HFF-Myc (cell line): ENCODE measurements at places on chromosomes 6 and 20.

DNA sequence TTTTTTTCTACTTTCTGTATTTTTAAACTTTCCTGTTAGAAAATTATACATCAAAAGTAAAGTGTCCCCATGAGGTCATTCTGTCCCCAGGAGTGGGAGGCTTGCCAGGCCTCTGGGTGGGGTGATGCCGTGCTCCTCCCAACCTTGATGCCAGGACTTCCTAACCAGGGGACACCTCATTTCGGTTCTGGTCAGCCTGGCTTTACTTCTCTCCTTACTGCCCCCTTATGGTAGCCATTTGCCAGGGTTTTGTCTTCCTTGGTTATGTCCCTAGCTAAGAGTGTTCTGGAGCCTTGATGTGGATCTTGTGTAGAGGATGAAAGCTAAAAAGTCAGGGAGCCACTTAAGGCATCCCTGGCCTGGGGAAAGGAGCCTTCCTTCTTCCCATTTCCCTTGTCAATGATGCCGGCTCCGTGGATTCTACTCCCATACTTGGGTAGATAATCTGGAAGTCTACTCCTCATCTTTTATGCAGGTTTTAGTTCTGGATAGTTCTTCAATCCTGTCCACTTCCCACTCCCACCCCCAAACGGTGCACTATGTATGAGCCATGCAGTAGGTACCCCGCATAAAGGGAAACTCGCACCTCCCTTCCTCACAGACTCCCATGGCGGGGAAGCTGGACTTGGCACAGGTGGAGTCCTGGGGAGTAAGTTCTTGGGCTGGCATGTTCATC is 164.1 kb upstream of the SALL4 start:
- DNase-seq, result peak; percentile 61

- no peak for DNase-seq
Observed at GRCh38 chr6:90429713-90430112, 133.1 kb upstream of the BACH2 start.

- no peak for DNase-seq
Observed at GRCh38 chr6:116446399-116446798, 14.8 kb upstream of the CALHM6 start.

GRCh38 chr6:100573166-100573565 is 108.4 kb upstream of the SIM1 start:
- peak; percentile 16 for DNase-seq

DNA sequence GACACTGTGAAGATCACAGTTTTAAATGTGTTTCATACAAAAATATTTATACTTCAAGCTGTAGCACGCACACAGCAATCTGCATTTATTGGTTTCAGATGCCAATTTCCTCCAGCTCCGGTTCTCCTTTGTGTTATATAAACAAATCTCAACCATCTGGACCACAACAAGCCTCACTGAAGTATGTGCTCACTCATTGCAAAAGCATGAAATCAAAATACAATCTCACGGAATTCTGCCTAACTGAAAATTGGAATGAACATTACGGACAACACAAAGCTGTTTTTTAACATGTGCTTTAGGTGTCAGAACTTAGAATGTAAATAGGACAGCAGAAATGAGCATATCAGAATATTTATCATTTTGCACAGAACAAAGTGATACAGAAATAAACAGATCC is 38.0 kb downstream of the RCAN2 start:
- peak; percentile 93 for DNase-seq

DNA sequence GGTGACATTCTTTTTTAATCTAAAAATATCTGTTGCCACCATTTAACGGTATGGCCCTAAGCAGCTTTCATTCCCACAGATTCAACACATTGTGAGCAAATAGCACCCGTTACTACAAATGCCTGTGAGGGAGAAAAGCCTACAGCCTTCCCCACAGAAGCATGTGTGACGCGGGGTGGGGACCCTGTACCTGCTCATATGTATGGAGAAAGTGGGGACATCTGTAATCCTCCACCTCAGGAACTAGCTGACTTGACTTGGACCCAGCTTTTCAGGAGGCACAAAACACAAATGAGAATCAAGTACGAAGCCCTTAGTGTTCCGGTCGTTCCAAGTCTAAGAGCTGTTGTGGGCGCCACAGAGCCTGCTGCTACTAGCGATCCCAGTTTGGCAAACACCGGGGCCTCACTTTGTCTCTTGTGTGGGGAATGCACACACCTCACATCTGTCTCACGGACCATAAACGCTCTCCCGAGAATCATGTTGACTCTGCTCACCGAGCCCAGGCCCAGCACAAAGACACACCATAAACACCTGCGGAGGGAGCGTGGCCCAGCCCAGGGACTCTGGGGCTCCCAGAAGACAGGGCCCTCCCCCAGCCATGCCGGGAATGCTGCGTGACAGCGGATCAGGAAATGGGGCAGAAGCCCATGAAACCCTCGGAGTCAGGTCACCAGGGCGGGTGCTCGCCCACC is 21.6 kb downstream of the DLL1 start:
- no peak for DNase-seq

DNA sequence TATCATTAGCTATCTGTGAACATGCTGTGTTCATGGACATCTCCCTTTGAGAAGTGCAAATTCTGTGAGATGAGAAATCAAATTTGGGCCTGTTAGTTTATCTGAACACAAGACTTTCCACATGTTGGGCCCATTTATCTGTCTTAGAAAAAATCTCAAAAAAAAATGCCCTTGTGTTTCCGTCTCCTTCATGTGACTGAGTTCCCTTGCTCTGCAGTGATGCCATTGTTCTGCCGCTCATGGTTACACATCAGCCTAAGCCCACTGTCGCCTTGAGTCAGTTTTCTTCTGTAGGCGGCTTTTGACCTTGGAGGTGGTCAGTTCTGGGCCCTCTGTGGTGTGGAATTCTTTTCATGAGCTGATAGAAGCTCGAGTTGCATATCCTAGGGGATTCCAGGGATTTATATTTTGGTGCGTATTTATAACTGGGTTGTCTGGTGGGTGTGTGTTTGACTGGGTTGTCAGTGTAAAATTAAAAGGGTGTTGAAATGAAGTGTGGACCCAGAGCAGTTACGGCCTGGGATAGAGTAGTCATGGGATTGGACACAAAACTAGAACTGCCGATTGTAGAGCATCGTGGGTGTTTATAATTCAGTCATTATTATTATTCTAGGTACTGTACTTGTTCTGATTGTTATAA is 156.7 kb downstream of the JARID2 start:
- DNase-seq, result no peak

DNA sequence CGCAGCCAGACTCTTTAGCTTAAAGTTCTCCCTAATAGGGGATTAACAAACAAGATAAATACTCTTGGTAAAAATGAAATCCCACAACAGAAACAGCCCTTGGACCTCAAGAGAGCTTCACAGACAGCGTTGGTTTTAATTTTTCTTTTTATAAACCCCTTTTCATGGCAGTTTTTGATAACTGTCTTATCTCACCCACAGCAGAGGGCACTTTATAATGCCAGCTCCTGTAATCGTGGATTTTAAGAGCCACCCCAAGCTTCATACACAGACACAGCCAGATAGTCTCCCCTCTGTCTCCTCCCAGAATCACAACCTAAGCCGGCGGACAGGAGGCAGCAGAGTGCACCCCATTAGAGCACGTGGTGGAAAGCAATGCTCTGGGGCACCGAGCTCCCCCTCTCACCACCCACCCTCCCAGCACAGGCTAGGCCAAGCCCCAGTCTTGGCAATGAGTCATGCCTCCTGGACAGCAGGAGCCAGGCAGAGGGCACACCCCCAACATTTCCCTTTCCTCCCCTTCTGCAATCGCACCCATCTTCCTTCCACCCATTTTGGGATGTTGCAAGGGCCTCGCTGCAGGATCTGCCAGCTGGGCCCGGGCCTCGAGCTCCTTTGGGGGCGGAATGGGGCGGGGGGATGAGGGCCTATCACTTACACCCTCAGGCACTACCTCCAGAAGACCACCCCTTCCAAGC is 2.4 kb downstream of the JAG1 start:
- DNase-seq, result peak; percentile 71

- peak; percentile 32 for DNase-seq
Observed at GRCh38 chr20:33518071-33518470, 28.2 kb downstream of the CBFA2T2 start.

GRCh38 chr6:108403236-108403635 is 108.4 kb downstream of the AFG1L start:
- DNase-seq, result no peak

GRCh38 chr20:45370571-45371160 is 7.5 kb downstream of the TP53TG5 start:
- DNase-seq, result no peak

- DNase-seq, result no peak
Observed at GRCh38 chr6:33837971-33838665, 34.3 kb upstream of the MLN start.

GRCh38 chr6:36576578-36576977 is 17.6 kb upstream of the SRSF3 start:
- DNase-seq, result no peak

- peak; percentile 92 for DNase-seq
Observed at GRCh38 chr6:105608711-105609374, 206.0 kb upstream of the PREP start.

GRCh38 chr20:50558483-50558925 is 48.3 kb downstream of the PTPN1 start:
- DNase-seq, result no peak

GRCh38 chr6:46381579-46381978 is 109.7 kb downstream of the RCAN2 start:
- DNase-seq, result no peak

GRCh38 chr6:133957780-133958242 is 4.8 kb downstream of the TBPL1 start:
- no peak for DNase-seq

DNA sequence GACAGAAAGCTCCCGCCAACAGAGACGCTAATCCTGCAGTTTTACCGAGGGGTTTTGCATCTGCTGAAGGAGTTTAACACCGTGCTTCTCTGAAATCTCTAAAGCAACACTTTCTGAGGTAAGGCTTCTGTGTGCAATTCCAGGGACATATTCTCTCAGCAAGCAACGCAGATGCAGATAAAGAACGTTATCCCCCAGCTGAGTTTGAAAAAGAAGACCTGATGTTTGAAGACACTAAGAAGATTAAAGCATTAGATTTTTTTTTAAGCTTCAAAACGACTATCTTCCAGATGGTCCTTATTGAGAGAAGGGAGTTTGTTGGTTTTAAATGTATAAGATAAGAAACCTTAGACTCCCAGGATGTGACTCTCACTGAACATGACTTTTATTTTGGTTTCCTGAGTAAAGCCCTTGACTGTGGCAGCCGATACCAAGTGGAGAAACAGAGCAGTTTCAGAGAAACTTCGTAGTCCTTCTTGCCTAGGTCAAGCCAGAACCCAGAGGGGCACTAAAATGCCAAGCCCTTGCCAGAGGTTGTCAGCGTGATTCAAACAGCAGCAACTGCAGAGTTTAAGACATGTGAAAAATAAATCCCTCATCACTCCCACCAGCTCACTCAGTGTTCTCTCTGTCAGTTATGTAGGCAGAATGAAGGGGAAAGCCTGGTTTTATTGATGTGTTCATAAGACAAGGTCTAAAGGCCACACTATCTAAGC is 353.3 kb upstream of the CNR1 start:
- no peak for DNase-seq

DNA sequence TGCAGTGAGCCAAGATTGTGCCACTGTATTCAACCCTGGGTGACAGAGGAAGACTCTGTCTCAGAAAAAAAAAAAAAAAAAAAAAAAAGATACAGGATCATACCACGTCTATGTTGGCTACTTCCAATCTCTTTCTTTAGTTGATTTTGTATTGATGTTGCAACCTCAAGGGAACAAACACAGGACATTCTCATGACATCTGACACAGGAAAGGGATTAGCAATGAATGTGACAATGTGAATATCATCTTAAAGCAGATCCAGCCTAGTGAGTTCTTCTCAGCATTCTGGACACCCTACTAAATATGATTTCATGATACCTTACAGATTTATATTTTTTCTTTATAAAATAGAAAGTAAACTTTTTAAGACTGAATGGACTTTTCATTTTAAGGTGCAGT is 580.3 kb downstream of the PRKN start:
- no peak for DNase-seq

DNA sequence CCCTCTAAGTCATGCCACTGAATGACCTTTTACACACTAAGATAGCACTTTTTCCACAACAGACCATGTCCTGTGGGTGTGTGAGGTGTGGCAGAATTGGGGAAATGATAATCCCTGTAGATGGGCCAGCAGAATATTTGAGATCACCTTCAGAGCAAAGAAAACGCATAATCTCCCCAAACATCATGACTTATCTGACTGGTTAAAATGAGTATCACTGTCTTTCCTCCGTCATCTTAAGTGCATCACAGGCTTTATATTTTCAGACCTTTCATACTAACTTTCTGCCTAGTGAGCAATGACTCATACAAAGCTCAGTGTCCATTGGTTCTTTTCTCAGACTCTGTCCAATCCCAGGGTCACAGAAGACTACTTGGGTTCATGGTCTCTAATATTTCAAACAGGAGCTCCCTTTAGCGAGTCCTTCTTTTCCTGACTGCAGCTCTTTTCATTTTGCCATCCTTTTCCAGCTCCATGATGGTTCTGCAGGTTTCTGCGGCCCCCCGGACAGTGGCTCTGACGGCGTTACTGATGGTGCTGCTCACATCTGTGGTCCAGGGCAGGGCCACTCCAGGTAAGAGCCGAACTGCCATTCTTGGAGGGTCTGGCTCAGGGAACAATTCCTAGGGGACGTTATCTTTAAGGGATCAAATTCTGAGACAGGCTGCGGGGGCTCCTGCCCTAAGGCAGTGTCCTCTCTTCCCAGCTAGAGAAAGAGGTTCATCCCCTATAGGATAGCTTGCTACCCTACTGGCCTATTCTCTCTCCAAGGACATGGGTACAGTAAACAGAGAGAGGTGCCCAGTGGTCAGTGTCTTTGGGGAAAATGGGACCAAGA is at the start of gene HLA-DPB1:
TSS of gene HLA-DPB1 (plus strand) at position 423 of the 838 bp plus-strand sequence. CDS start at position 475, 52 bp downstream.
- no peak for DNase-seq

- DNase-seq, result no peak
Observed at GRCh38 chr6:75326557-75327258, 42.1 kb upstream of the TMEM30A start.

- no peak for DNase-seq
Observed at GRCh38 chr6:13454286-13455221, 32.8 kb downstream of the GFOD1 start.

GRCh38 chr20:12012241-12013222 is 94.8 kb downstream of the BTBD3 start:
- peak; percentile 22 for DNase-seq

DNA sequence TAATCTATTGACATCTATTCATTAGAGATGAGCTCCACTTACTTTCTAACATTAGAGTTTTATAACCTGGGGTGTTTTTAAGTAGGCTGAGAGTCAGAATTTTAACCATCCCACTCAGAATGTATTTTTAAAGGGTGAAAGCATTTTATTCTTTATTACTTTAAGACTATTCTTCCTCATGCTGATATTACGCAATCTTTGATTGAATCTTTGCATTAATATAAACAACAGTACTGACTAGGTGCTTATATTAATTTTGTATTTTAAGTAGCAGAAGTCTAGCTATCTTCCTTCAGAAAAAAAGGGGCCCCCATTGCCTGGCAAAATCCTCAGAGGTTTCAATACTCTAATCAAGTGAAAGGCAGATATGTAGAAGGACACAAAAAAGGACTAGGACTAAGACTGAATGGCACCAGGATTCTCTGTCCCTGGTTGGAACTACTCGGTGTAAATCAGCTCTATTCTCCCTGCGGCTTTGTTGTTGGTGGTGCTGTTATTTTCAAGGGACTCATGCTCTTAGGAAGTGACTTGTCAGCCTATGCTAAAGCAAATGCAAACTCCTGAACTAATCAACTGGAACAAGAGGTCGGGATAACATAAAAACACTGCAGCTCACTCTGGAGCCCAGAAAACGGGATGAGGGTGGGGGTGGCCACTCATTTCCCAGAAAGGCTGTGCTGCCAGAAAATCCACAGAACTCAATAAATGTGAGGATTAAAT is 1324.4 kb downstream of the GRIK2 start:
- DNase-seq, result no peak
